ENCODE measurements at places on chromosomes 4 and X.

- DNase-seq, result no peak
Measured at GRCh38 chr4:164725066-164725465, 28.9 kb upstream of the SMIM31 start.

GRCh38 chr4:2862528-2862927 is 18.9 kb downstream of the ADD1 start:
- no peak for DNase-seq

DNA sequence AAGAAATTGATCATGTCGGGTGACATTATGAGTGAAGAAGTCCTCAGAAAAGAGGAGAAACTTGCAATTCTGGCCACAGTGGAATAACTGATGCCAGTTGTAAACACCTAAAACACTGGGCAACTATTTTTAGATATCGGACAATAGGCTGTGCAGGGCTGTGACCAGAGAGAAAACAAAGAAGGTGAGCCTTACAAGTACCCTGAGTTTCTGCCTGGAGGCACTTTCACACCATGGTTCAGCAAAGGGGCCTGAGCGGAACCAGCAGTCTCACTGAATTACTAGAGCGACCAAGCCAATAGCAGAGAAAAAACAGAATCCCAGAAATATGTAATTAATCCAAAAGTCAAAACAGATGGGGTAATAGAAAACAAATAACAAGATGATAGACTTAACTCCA is 11.2 kb downstream of the IRAK1 start:
- no peak for DNase-seq

DNA sequence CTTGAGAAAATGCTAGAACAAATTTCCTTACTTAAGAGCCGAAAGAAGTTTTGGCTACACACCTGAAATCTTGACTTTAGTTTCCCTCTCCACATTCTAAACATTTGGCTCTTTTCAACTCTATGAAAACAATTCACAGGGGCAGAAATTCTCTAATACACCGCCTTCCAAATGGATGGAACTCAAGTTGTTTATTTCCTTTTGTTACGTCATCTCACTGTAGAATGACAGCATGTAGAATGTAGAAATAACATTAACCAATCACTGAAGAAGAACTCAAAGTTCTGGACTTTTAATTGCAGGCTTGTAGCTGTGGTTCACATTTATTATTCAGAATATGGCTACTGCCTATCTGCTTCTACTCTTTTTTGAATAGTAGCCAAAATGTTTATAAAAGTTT is 1.9 kb downstream of the DMP1 start:
- DNase-seq, result no peak

DNA sequence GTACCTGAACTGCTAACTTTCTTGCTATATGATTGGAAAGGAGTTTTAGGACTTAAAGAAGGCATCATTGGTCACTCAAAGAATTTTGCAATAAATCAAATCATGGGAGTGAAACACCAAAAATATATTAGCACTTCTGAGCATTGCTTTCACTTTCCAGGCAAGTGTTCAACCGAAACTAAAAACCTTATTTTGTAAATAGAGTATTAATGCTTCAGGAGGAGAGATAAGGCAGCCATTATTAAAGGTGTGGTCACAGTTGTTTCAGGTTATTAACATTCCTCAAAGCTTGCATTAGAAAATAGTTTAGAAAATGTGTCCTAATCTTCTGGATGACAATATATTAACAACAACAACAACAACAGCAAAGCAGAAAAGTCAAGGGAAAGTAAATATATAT is 92.3 kb upstream of the TLL1 start:
- no peak for DNase-seq

Data from DMS 273 treated with DMSO at 0.1 percent for 48 hours (cell line).